ENCODE measurements at places on chromosomes 7 and 10. TPM values are rescaled to one million over a fixed set of nuclear protein-coding genes. Genes with fewer than 3 reads are reported as not detected.

The MYO1G gene
- total RNA-seq, result 3.6 TPM

The EIF5AL1 gene
- total RNA-seq, result 0.19 TPM

The GIMAP8 gene
- total RNA-seq, result 3.4 TPM

The ELN gene
- 12.6 TPM for total RNA-seq

The HECW1 gene
- 0.40 TPM for total RNA-seq

The ABLIM1 gene
- 131 TPM for total RNA-seq

The CYP2E1 gene
- total RNA-seq, result 3.5 TPM

- no peaks in the 10 kb centered on the region for H3K4me1 ChIP-seq
- H3K27ac ChIP-seq, result no peak overlapping the region
- no peak overlapping the region for H3K4me3 ChIP-seq
These were observed 93.5 kb downstream of the PCGF5 start for GRCh38 chr10:91313796-91314485.

DNA sequence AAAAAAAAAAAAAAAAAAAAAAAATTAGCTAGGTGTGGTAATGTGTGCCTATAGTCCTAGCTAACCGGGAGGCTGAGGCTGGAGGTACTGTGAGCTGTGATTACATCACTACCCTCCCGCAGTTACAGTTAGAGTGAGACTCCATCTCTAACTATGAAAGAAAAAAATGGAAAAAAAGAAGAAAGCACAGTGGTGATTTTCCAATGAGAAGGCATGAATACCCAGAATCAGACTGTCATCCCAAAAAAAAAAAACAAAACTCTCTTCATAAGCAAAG, 269.9 kb upstream of the MKLN1 start:
- peaks cover 10% of the 10 kb centered on the region for H3K4me1 ChIP-seq
- H3K27ac ChIP-seq, result peak overlapping the region; percentile 78
- no peaks in the 10 kb centered on the region for H3K36me3 ChIP-seq
- no peak overlapping the region for H3K4me3 ChIP-seq
- no peak for DNase-seq

DNA sequence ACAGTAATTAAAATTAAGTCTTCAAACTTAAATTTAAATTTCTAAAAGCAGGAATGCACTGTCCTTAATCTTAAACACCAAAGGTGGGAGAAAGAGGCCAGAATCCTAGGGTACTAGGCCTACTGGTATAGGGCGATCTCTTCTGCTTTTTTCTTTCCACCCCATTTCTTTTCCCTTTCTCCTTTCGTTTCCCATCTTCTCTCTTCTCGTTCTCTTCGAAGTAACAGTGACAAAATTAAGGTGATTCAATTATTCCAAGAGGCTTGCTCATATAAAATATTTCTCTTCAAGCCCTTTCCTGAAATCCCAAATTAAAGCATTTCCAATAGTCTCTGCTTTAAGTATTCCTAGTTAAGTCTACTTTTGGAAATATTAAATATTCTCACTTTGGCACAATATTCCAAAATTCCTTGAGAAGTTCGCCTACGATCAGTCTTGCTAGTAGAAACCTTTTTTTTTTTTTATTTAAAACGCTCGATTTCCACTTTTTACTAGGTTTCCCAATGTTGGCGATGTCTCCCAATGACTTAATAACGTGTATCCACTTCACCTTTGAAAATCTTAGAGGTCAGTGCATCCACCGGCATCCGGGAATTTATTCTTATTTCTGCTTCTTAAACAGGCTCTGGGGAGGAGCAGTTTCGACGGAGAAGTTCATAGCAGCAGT, 765 bp upstream of the LCOR start:
- peaks cover 8% of the 10 kb centered on the region for H3K4me1 ChIP-seq
- peak overlapping the region; percentile 38 for H3K4me3 ChIP-seq
- H3K27ac ChIP-seq, result peak overlapping the region; percentile 95
- H3K36me3 ChIP-seq, result no peaks in the 10 kb centered on the region

DNA sequence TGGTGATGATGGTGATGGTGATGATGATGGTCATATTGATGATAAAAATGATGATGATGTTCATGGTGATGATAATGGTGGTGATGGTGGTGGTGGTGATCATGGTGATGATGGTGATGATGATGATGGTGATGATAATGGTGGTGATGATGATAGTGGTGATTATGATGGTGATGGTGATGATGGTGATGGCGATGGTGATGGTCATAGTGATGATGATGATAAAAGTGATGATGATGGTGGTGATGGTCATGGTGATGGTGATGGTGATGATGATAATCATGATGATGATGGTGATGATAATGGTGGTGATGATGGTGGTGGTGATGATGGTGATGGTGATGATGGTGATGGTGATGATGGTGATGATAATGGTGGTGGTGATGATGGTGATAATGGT, 478.7 kb downstream of the TYW1 start:
- no peak overlapping the region for H3K4me3 ChIP-seq
- no peaks in the 10 kb centered on the region for H3K36me3 ChIP-seq
- no peaks in the 10 kb centered on the region for H3K4me1 ChIP-seq
- no peak overlapping the region for H3K27ac ChIP-seq
- no peaks in the 10 kb centered on the region for H3K27me3 ChIP-seq
